ENCODE measurements at places on chromosomes 3 and 15. TPM values are rescaled to one million over a fixed set of nuclear protein-coding genes. Genes with fewer than 3 reads are reported as not detected.

Gene SNX22
- total RNA-seq = not detected

Gene SLC2A2
- total RNA-seq = not detected

GRCh38 chr15:58331560-58331912 is 100.3 kb upstream of the LIPC start:
- no peak for DNase-seq

DNA sequence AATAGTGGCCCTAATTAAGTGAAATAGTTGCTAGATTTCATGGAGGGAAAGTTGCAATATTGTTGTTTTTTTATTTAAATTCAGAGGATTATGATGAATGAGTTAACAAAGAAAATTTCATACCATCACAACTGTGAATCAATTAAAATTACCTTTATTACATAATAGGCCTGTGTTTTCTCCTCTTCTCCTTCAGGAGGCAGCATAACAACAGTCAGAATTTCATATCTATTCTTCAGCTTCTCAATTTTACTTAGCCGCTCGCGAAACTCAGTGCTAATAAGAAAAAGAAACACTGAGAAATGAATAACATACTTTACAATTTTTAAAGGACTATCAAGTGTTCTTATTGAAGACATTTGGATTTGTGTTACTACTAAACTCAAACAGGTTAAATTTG is 29.4 kb downstream of the TTC14 start:
- DNase-seq = no peak

GRCh38 chr15:69529961-69530633 is 77.5 kb downstream of the RPLP1 start:
- no peak for DNase-seq
